ENCODE measurements at places on chromosomes 16 and 17. TPM values are rescaled to one million over a fixed set of nuclear protein-coding genes. Genes with fewer than 3 reads are reported as not detected.

DNA sequence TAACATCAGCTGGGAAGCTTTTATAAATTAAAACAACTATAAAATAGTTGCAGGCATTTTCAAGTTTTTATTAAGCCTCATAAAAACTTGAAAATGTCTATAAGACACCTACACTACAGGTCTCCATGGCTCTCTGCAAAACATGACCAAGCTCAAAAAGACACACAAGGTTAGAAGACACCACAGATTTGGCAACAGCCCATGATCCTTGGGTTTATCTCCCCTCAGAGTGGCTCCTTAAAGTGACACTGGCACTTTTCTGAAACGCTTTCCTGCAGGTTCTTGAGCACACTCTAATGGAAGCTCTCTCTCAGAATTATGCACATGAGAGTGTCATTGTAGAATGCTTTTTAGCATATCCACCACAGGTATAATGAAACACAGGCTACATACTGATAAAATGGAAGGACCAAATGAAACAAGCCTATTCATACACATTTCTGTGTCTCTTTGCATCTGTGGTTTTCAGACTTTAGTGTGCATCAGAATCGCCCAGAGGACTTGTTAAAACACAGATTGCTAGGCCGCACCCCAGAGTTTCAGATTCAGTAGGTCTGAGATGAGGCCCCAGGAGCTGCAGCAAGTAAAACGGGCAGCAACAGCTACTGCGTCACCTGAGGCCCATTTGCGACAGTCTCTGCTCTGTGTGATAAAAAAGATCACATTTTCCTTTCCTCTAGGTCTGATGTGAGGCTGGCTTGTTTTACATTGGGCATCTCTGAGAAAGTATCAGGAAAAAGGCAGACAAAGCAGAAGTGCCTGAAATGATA, 75.0 kb upstream of the WSB1 start:
- no peak for DNase-seq

GRCh38 chr17:63125987-63126386, 160.0 kb downstream of the TANC2 start:
- no peak for DNase-seq

- DNase-seq = no peak
Measured at GRCh38 chr16:67233596-67233995, 6.7 kb downstream of the TMEM208 start.

DNA sequence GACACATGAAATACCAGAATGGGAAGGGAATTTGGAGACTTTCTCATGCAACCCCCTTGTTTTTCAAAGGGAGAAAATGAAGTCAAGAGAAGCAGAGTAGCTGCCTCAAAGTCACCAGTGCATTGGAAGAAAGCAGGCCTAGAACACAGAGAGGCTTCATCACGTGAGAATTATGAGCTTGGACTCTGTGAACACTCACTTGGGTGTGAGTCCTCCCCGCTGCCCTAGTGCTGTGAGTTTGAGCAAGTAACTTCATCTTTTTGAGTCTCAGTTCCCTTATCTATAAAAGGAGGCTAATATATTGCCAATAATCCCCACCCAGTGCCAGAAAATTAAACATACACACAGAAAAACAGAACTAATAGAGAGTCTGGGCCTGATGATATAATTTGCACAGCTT, 315.8 kb downstream of the XYLT1 start:
- no peak for DNase-seq

DNA sequence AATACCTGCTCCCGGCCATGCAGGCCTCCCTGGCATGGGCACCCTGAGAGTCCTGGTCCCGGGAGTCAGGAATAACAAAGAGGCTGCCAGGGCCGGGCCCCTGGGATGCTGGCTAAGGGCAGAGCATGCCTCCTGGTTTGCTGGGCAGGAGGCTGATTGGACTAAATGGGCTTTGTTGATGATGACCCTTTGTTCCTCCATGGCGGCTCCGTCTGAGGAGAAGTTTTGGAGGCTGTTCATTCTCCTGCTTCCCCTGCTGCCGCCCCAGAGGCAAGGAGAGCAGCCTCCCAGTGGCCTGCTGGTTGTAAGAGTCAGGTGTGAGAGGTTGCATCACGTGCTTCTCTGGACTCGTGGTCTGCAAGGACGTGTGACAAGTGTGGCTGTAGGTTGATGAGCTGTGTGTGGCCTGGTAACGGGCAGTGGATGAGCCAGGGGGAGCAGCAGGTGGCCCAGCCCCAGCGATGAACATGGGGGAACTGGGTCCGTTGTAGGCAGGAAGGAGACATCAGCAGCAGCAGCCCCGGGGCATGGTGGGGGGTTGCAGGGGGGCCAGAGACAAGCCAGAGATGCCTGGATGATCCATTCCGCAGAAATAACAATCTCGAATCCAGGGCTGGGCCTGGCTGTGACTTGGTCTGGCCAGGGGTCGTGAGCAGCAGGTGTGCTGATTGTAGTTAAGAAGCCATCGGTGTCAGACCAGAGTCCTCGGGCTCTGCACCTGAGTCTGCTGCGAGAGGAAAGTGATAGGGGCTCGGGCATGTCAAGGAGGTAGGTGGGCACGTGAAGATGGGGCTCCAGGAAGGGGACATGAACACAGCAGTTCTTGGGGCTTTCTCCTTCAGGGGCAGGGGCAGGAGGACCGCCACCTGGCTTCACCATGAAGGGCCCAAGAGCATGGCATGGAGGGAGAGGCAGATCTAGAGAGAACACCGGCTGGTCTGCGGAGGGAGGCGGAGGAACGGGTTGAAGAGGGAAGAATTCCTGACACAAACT, 101.4 kb downstream of the TNFRSF13B start:
- DNase-seq = no peak

GRCh38 chr16:72537664-72538063, 365.7 kb upstream of the PMFBP1 start:
- DNase-seq = no peak

DNA sequence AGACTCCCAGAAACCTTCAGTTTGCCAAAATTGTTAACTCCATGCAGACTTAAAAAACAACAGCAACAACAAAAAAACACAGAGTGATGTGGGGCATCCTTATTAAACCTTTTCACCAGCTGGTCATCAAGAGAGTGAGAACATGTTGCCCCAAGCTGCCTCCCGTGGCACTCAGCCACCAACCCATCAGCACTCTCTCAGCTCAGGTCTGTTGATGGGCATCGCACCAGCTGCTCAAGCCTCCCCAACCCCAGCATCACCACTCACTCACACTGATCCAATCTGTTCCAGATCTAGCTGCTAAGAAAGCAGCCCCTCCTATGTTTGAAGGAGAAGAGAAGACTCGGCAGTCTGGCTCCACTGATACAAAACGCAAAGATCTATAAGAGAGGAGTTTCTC, 46.8 kb downstream of the SLC39A11 start:
- DNase-seq = no peak

GRCh38 chr17:34075076-34075475, 180.0 kb upstream of the CCL2 start:
- DNase-seq = no peak

- DNase-seq = no peak
Measured at GRCh38 chr17:60522889-60523626, 3.0 kb downstream of the APPBP2 start.

GRCh38 chr17:82949984-82950383, 110.2 kb upstream of the ZNF750 start:
- no peak for DNase-seq

GRCh38 chr17:65737451-65737850, 176.0 kb upstream of the AXIN2 start:
- DNase-seq = no peak

COPZ2 gene
- total RNA-seq = 10.2 TPM

SNN gene
- total RNA-seq = 23.7 TPM
